ENCODE measurements at places on chromosomes 7 and 10.

- DNase-seq, result no peak
Measured at GRCh38 chr7:114356133-114356532, 58.5 kb upstream of the FOXP2 start.

DNA sequence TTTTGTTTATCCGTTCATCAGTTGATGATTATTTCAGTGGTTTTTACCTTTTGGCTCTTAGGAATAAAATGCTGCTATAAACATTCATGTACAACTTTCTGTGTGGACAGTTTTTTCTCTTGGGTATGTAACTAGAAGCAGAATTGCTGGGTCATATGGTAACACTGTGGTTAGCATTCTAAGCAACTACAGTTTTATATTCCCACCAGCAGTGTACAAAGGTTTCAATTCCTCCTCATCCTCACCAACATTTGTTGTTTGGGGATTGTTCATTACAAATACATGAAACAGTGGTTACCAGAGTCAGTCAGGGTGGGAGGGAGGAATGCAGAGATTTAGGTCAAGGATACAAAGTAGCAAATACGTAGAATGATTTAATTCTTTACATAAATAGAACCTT lies 97.0 kb downstream of the NPSR1 start:
- DNase-seq, result no peak

DNA sequence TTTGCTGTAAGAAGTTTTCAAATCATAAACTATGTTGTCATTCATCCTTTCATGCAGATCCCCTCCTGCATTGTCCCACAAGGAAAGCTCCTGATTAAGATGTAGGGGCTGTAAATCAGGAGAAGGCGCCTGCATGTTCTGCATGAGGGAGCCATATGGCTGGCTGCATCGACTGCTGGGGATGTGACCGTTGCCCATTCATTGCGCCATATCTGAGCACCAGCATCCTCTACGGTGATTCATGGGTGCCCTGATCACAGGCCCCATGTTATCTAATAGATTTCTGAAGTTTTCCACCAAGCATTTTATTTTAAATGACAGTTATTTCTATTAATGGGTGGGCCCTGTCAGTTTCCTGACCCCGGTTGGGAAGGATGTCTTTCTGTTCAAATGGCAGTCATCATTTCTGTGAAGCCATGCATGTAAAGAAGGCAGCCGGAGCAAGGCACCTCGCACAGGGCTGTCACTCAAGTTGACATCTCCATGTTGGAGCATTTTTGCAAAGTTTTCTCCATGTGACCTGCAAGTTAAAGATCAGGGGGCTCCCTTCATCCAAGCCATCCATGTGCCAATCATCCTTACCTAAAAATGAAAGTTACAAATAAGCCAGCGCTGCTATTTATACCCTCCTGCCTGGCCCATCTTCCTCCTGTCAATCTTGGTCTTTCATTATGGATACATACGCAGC lies 128.8 kb downstream of the TEX36 start:
- no peak for DNase-seq

GRCh38 chr10:36448760-36449691 lies 676.4 kb upstream of the ANKRD30A start:
- no peak for DNase-seq

DNA sequence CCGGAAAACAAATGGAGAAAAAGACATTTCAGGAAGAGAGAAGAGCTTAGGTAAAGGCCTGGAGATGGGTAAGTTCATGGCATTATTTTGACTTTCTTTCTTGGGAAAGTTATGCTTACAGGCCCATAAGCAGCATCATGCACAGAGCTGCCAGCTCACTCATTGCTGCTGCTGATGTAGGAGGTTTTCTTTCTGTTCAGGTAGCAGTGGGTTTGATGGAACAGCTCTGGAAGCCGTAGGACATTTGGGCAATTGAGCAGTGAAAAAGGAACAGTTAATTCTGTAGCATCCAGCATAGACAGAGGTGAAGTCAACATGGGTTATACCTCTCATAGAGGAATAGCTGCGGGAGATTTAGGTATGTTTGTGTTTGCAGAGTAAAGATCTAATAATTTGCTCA lies 3.3 kb downstream of the CHN2 start:
- no peak for DNase-seq

DNA sequence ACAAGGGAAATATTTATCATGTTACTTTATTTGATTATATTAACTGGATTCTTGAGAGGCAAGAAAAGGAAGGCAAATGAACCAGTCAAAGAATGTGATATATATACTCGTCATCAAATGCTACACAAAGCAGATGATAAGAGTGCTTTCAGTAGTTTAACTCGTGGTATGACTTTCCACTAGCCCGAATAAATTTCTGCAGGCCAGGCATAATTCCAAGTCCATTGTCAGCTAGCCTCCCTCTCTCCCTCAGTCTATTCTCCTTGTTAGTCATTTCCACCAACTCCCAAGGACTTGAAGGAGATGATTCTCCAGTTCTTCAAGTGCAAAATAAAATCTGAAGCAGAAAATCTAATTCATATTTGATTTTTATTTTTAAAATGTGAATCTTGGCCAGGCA lies 190.5 kb downstream of the GLI3 start:
- no peak for DNase-seq

DNA sequence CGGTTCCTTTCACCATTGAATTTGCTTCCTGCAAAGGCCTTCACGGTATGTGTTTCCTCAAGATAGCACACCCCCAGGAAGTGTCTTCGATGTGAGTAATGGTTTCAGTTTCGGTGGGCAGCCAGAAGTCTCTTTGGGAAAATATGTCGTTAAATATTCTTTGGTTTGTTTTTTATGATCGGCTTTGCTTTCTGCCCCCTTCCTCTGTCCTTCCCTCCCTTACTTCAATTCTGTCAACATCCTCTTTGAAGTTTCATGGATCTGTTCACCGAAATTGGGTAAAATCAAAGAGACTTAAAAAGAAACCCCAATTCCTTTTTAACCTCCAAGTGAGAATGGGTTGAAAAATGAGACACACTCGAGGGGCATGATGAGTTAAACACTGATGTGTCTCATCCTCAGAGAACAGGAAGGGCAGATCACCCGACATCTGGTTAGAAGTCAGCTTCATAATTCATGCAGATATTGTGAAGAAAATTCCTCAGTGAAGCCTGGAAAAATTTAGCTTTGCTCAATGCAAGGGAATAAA lies 170.8 kb upstream of the HABP2 start:
- DNase-seq, result peak; percentile 17

DNA sequence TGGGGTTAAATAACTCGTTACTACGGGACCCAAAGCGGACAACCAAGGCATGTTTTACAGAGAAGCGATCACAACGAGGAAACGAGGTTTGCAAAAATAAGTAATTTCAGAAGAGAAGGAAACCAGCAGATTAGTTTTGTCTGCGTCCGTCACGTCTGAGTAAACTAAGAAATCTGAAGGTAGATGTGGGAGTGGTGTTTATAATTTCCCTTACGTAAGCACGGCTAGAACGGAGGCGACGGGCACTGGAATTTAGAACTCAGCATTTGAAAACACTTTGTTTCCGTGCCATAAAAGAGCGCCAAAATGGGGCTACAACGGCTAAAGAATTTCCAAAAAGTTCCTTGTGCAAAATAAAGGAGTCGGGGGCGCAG lies 718 bp upstream of the UMAD1 start:
- peak; percentile 30 for DNase-seq

DNA sequence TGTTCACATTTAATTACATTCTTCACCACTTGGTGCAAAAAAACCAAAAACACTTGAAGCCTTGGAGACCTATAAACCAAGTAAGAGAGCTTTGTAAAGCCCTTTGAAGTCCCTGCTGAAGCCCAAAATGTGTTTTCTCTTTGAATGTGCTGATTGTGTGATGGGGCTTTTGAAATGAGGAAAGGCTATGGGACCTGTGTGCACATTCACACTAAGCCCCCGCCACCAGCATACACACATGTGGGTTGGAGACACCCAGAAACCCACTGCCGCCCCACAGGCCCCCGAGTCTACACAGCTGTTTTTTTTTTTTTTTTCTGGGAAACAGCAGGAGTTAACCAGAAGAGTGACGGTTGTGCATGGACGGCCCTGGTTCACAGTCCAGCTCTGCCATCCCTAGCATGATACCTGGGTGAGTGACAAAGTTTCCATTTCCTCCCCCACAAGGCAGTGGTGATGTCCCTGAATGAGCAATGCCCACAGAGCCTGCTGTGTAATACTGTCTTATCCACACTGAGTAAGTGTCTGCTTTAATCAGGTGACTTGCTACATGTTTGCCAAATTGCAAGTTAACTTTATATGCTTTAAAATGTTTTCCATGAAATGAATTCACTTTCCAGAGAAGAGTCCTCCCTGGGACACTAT lies 154.6 kb upstream of the GDF10 start:
- no peak for DNase-seq

GRCh38 chr7:64905547-64905946 lies 2.5 kb downstream of the ZNF273 start:
- DNase-seq, result no peak

DNA sequence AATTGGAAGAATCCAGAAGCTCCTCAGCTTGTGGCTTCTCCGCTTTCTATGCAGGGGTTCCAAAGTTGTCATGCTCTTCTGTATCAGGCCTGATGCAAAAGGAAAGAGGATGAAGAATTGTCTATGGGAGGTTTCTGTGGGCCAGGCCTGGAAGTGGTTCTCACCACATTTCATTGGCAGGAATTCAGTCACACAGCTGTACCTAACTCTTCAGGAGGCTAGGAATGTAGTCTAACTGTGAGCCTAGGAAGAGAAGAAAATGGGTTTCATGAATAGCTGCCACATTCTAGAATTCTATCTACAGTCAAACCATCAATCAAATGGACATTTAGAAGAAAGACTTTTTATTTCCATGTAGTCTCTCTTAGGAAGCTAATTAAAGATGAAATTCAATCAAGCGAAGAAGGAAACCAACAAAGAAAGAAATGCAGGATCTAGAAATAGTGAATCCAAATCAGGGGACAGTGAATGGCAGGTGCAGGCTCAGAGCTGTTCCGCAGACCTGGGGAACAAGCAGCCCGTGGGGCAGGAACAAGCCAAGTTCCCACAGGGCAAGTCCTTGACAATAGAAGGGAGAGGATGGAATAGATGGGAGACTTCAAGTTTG lies 25.4 kb upstream of the USP6NL start:
- DNase-seq, result no peak

- DNase-seq, result no peak
Measured at GRCh38 chr7:129724796-129725195, 113.3 kb downstream of the NRF1 start.

All from activated T-cell treated with anti-CD3 and anti-CD28 coated beads for 1 hour (primary cell).